ENCODE measurements at places on chromosomes 3 and 15. TPM values are rescaled to one million over a fixed set of nuclear protein-coding genes. Genes with fewer than 3 reads are reported as not detected.

GRCh38 chr3:48516571-48516970 lies 12.6 kb upstream of the SHISA5 start:
- no peaks in the 10 kb centered on the region for H3K27me3 ChIP-seq
- H3K4me1 ChIP-seq = no peaks in the 10 kb centered on the region
- no peak overlapping the region for H3K27ac ChIP-seq
- DNase-seq = no peak

DNA sequence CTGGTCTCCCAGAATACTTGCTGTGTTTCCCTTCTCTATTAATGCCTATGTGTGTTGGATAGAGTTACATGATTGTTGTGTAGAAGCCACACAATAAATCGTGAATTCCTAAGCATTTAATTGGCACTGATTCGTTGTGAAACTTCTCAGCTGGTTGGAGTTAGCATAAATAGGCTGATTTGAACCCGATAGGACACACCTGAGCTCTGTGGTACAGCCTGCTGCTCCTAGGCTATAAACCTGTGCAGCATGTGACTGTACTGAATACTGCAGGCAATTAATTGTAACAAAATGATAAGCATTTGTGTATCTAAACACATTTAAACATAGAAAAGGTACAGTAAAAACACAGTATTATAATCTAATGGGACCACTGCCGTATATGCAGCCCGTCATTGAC lies 4.9 kb downstream of the ACAD11 start:
- DNase-seq = no peak
- H3K4me3 ChIP-seq = no peak overlapping the region
- H3K27me3 ChIP-seq = no peaks in the 10 kb centered on the region
- no peak overlapping the region for H3K27ac ChIP-seq
- H3K36me3 ChIP-seq = no peaks in the 10 kb centered on the region
- H3K4me1 ChIP-seq = peaks cover 21% of the 10 kb centered on the region

DNA sequence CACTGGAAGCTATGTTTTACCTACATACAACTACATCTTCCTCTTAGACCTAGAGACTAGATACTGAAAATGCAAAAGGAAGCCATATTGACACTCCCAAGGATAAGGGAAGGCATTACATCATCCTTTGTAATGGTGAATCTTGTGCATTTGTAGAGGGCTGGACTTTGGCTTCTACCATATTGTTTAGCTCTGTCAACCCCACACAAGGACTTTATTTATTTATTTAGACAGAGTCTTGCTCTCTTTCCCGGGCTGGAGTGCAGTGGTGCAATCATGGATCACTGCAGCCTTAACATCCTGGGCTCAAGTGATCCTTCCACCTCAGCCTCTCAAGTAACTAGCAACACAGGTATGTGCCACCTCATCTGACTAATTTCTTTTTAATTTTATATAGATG lies 331.5 kb upstream of the TPRG1 start:
- no peak for DNase-seq
- no peak overlapping the region for H3K27ac ChIP-seq
- no peaks in the 10 kb centered on the region for H3K36me3 ChIP-seq

GRCh38 chr15:27037501-27037900 lies 66.5 kb downstream of the GABRG3 start:
- H3K4me3 ChIP-seq = no peak overlapping the region
- DNase-seq = no peak
- H3K36me3 ChIP-seq = no peaks in the 10 kb centered on the region
- no peaks in the 10 kb centered on the region for H3K4me1 ChIP-seq
- no peaks in the 10 kb centered on the region for H3K27me3 ChIP-seq

GRCh38 chr3:19866751-19867347 lies 67.2 kb downstream of the EFHB start:
- no peaks in the 10 kb centered on the region for H3K4me1 ChIP-seq
- DNase-seq = no peak
- no peak overlapping the region for H3K27ac ChIP-seq
- H3K27me3 ChIP-seq = peaks cover 10% of the 10 kb centered on the region

DNA sequence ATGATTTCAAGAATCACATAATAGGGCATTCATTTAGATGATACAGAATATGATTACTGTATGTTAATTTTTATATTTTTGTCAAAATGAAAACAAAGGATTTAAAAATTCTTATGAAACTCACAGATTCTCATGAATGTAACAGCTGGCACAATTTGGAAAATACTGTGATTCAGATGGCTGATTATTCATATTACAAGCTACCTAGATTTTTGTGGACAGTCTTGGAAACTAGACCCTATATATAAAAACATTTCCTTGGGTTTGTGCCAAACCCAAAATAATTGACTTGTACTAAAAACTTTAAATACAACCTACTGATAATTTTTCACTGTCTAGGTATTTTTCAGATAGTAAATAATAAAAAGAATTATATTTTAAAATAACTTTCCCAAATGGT lies 26.2 kb downstream of the ZBED2 start:
- no peaks in the 10 kb centered on the region for H3K27me3 ChIP-seq
- DNase-seq = no peak
- H3K36me3 ChIP-seq = no peaks in the 10 kb centered on the region

- H3K27me3 ChIP-seq = no peaks in the 10 kb centered on the region
- no peaks in the 10 kb centered on the region for H3K4me1 ChIP-seq
- no peak for DNase-seq
- no peak overlapping the region for H3K4me3 ChIP-seq
Measured at GRCh38 chr3:33668618-33669017, 49.4 kb downstream of the CLASP2 start.

The IL16 gene
- total RNA-seq = 39.3 TPM

Data from upper lobe of right lung (tissue), 1 donor.